Suprapubic skin (tissue), 4 donors: ENCODE measurements at places on chromosomes 1 and 21.

DNA sequence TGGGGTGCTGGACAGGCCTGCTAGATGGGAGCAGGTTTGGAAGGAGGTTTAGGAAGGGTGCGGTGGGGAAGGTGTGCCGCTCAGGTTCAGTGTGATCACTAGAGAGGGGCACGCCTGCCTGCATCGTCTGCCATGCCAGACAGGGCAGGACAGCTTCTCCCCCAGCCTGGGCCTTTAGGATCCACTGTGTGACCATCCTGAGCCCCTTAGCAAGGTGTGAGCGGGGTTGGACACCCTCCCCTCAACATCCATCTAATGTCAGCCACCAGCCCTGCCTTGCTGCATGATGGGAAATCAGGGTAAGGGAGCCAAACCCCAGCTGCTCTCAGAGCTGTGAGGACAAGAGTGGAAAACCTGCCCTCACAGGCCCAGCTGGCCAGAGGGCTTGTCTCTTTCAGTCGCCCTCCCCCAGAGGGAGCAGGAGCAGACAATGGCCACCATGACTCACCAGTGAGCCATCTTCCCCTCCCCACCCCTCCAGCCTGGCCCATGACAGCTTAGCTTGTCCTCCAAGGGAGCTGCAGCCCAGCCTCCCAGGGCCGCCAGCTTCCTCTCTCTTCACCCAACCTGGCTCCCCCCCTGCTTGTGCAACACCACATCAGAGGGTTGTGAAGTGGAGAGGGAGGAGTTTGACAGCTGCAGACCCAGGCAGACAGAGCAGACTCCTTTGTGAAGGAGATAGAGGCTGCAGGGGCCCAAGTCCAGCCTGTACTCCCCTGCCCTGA lies 37.0 kb downstream of the NUAK2 start:
- no peaks in the 10 kb centered on the region for H3K36me3 ChIP-seq
- H3K4me3 ChIP-seq = no peak overlapping the region
- peak overlapping the region; percentile 82 for H3K27ac ChIP-seq
- peak; percentile 94 for DNase-seq
- peaks cover 70% of the 10 kb centered on the region for H3K4me1 ChIP-seq

DNA sequence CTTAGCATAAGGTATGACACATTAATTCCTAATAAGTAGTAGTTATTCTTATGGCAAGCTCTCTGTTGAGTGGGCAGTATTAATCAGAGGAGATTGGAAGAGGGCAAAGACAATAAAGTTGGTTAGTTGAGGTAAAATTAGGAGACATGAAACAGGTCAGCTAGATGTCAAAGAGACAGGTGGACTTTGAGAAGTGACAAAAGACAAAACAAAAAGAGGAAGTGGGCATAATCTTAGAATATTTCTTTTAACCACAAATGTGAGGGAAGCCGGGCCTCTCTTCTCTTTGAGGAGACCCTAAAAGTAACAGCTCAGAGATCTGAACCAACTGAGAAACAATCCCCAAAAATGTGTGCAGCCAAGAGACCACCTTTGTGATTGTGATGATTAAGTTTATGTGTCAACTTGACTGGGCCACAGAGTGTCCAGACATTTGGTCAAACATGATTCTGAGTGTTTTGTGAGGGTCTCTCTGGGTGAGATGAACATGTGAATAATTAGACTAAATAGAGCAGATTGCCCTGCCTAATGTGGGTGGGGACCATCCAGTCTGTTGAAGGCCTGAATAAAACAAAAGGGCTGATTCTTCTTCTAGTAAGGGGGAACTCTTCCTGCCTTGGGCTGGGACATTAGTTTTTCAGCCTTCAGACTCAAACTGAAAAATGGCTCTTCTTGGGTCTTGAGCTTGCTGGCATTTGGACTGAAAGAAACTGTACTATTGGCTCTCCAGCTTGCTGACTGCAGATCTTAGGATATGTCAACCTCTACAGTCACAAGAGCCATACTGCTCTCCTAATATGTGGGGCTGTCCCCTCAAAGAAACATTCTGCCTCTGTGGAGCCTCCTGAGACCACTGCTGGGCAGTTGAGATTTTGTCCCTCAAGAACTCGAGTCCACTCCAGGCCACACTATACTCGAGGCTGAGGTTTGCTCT lies 40.0 kb downstream of the FCRL5 start:
- no peaks in the 10 kb centered on the region for H3K4me1 ChIP-seq
- no peak overlapping the region for H3K27ac ChIP-seq
- H3K4me3 ChIP-seq = no peak overlapping the region
- DNase-seq = no peak

DNA sequence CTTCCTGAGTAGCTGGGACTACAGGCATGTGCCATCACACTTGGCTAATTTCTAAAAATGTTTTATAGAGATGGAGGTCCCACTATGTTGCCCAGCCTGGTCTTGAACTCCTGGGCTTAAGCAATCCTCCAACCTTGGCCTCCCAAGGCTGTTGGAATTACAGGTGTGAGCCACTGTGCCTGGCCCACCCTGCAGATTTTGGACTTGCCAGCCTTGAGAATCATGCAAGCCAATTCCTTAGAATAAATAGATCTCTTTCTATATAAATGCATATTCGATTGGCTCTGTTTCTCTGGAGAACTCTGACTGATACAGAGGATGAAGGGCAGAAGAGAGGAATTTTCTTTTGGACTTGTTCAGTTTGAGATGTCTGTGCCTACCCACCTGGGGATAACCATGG lies 6.7 kb downstream of the CLDN14 start:
- no peaks in the 10 kb centered on the region for H3K27me3 ChIP-seq
- no peaks in the 10 kb centered on the region for H3K36me3 ChIP-seq
- H3K4me3 ChIP-seq = no peak overlapping the region

- peak overlapping the region; percentile 83 for H3K27ac ChIP-seq
- H3K27me3 ChIP-seq = peaks cover 29% of the 10 kb centered on the region
- peak overlapping the region; percentile 57 for H3K4me3 ChIP-seq
- H3K36me3 ChIP-seq = no peaks in the 10 kb centered on the region
- peaks cover 37% of the 10 kb centered on the region for H3K4me1 ChIP-seq
Observed at GRCh38 chr1:53061123-53061858, 722 bp upstream of the PODN start.

DNA sequence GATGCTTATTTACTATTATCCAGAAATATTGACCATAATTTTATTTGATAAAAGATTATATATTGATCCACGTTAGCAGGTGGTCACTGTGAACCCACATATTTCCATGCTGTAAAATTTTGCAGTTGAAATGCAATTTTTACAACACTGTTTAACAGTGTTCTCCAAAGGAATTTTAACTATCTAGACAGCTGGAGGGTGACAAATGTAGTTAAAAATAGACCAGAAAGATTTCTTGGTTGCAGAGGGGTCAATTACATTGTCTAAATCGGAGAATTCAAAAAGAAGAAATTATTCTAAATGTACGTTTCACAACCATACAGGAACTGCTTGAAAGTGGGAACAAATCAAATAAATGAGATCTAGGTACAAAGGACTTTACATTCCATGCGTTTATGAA lies 625.2 kb upstream of the NCAM2 start:
- no peak for DNase-seq
- no peaks in the 10 kb centered on the region for H3K36me3 ChIP-seq
- H3K4me3 ChIP-seq = no peak overlapping the region
- no peak overlapping the region for H3K27ac ChIP-seq

DNA sequence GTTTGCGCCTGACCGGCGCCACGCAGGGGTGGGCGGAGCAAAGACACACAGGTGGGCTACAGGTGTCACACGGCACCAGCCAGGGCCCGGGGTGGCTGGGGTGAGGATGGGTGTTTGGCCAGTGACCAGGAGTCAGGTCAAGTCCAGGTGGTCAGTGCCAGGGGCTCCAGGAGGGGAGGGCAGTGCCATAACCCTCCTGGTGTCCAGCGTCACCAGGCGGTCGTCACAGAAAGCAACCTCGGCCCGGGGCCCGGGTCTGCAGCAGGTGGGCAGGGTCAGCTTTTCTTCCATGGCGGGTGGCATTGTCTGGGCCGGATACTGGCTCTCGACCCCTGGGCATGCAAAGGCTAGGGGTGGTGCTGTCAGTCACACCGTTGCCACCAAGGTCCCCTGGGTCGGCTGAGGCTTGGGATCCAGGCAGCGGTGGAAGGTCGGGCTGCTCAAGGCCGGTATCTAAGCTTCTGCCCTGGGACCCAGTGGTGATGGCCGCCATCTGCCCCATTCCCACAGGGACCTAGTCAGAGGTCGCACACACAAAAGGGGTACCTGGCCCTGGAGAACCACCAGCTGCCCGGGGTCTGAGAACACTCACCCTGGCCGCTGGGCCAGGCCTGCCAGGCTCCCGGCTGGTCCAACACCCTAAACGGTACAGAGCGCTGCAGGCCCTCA lies 1.8 kb downstream of the FNDC10 start:
- H3K27me3 ChIP-seq = peaks cover 62% of the 10 kb centered on the region
- peaks cover 26% of the 10 kb centered on the region for H3K4me1 ChIP-seq
- no peak for DNase-seq
- H3K27ac ChIP-seq = no peak overlapping the region

DNA sequence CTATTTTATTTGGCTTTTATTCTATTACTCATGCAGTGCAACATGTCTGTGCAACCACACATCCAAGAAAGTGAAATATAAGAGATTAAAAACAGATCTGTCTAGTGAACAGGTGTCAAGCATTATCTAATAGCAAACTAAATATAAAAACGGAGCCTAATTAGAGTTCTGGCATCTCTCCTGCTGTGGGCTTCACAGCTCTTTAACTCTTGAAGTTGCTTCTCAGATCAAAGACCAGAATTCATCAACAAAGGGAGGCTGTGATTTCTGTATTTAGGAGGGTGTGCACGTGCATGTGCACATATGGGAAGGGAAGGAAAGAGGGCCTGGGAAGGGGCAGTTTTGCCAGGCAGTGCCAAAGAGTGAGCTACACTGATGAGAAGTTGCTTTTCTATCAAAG lies 81.0 kb downstream of the MIS18A start:
- no peak overlapping the region for H3K27ac ChIP-seq
- H3K4me3 ChIP-seq = no peak overlapping the region
- no peaks in the 10 kb centered on the region for H3K27me3 ChIP-seq
- no peaks in the 10 kb centered on the region for H3K36me3 ChIP-seq
- DNase-seq = no peak
